ENCODE measurements at places on chromosomes 3 and 15. TPM values are rescaled to one million over a fixed set of nuclear protein-coding genes. Genes with fewer than 3 reads are reported as not detected.

DNA sequence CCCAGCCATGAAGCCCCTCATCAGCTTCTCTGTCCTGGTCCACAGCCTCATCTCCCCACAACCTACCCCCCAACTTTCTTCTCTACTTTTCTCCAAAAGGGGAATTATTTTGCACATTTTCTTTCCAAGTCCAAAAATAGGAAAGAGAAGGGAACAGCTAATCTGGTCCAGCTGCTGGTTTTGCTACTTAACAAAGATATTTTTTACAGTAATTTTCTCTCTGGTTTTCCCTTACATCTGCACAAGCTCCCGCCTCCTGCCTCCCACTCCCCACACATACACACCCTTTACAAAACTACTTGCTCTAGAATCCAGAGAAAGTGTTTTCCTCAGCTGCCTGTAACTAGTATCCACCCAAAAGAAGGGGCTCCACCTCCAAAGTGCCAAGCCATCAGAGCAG lies 177.2 kb downstream of the POLR2M start:
- DNase-seq = no peak

GRCh38 chr3:171187706-171188290 lies 161.3 kb upstream of the SLC2A2 start:
- no peak for DNase-seq

DNA sequence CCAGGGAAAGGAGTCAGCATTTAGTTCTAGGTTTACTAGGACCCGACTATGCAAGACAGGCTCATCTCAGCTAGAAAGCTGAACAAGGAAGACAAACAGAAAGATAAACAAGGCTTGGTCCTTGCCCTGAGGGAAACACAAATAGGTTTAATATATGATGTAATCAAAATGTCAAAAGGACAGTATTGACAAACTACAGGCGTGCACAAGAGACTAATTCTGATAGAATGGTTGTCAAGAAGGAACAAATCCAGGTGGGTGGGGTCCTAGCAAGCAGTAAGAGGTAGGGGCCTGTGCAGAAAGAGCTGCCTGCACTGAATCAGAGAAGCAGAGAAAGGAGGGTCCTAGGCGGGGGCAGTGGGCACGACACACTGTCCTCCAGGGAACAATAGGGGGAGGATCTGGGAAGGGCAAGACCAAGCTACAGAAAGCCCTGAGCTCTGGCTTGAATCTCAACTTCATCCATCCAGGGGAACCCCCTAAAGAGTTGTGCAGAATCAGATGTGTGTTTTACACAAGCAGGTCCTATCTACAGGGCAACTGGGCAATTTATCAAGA lies 23.4 kb downstream of the RFTN1 start:
- DNase-seq = no peak

DNA sequence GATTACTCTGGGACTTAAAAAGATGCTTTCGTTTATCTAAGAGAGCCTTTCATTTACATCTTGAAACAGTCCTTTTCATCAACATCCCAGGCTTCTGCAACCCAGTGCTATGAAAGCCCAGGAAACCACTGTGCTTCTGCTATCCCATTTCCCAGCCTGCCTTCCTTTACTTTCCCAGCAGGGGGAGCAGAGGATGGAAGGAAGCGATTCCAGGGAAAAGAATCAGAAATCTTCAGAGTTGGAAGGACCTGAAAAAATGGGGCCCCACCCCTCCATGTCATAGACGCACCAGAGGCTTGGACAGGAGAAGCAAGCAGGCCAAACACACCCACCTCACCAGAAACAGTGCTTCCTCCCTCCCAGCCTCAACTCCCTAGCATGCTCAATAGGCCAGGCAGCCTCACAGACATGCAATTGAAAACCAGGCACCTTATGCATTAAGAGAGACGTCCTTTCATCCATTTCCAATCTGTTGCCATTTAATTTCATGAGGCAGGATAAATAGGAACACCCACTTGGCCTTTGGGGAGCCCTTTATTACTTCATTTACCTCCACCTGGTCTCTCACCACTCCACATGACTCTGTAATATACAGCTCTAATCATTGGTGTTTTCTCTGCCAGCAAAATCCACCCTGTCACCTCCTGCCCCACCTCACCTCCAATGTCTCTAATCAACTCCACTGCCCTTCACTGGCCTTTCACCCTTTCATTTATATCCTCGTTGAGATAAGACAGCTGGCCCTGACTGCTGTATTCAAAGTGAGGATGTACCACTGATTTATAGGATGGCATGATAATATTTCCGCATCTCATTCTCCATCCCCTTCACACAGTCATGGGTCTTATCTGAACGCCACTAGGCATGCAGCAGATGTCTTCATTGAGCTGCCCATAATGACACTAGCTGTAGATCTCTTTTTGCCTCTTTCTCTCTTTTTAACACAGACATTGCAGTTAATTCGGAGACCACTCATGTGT lies 583.9 kb downstream of the NTRK3 start:
- no peak for DNase-seq

DNA sequence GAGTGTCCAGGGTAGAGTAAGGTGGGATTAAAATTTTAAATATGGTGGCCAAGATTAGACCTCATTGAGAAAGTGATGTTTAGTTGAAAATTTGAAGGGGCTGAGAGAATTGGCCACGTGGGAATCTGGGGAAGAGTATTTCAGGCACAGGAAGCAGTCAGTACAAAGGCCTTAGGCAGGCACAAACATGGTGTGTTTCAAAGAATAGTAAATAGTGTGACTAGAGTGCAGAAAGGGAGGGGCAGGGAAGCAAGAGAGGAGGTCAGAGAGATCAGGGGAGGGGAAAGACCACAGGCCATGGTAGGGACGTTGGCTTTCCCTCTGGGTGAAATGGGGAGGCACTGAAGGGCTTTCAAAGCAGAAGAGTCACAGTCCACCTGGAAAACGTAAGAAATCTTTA lies 36.6 kb upstream of the POMGNT2 start:
- no peak for DNase-seq

GRCh38 chr3:186722457-186722856 lies 5.3 kb downstream of the KNG1 start:
- DNase-seq = no peak

GRCh38 chr3:151890721-151891141 lies 17.3 kb downstream of the SUCNR1 start:
- no peak for DNase-seq

DNA sequence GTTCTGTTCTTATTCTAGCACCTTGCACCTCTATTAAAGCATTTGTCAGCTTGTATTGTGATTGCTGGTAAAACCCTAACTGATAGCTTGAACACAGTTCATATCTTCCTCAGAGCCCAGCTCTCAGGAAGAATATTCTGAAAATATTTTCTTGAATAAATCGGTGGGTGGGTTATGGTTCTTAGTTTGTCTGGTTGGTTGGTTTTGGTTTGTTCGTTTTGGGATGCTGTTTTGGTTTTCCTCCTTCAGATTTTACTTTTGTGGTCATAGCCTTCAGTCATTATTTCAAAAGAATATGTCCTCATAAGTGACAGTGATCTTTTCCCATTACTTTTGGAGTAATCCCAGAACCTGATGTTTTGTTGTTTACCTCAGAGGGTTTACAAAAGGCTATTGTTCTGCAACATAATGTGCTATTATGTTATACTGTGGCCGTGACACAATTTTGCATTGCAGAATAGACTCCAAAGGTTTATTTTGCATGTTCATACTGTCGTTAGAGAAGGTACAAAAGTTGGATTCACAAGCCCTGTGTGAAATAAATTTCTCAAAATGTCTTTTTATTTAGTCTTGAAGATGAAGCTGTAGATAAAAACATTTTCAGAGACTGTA lies 2.7 kb upstream of the TMEM87A start:
- DNase-seq = no peak

- no peak for DNase-seq
Observed at GRCh38 chr15:43511012-43511885, 6.2 kb upstream of the MAP1A start.

DNA sequence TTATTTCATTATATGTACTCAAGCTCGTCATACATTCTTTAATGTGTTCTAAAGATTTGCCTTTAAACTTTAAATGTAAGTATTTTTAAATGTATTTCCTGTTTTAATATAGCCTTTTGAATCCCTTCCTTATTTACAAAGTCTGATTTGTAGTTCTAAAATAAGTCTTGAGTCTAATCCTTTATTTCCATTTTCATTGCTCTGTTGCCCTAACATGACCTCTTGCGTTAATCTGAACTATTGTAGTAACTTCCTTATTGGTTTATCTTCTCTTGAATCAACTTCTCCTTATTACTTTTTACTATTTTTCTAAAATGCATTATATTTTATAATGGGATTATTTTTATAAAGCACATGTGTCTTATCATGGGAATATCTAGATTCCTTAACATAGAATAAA lies 24.0 kb downstream of the KNL1 start:
- no peak for DNase-seq

DNA sequence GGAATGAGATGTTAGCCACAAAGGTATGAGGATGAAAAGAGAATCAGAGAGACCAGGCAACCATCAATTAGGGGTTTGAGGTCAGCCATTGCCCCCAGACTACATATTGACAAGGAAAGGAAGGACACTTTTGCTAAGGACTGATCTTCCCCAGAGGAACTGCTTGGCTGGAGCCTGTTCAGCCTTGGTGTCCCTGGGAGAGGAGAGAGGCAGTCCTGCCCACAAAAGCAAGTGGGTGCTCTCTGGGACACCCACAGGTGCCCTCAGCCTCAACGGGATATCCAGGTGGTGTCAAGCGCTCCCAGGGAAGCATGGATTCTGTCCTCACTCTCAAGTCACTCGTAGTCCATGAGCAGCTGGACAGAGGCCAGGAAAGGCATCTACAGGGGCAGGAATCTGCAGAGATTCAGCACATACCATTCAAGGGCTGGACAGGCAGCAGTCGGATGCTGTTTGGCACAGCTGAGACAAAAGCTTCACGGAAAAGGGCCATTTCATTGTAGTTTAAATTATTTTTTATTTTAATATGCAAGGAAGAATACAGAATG lies 166.2 kb downstream of the UACA start:
- DNase-seq = no peak

DNA sequence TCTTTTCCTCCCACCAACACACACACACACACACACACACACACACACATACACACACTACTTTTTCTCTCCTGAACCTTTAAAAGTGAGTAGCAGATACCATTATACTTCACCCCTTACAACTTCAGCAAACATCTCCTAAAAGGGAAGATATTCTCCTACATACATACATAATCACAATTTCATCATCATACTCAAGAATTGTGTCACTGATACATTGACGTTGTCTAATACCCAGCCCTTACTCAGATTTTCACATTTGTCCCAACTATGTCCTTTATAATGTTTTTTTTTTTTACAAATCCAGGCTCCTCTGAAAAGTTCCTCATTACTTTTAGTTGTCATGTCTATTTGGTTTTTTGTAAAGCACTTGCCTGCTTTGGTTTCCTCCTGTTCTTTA lies 18.5 kb downstream of the ABHD6 start:
- no peak for DNase-seq

DNA sequence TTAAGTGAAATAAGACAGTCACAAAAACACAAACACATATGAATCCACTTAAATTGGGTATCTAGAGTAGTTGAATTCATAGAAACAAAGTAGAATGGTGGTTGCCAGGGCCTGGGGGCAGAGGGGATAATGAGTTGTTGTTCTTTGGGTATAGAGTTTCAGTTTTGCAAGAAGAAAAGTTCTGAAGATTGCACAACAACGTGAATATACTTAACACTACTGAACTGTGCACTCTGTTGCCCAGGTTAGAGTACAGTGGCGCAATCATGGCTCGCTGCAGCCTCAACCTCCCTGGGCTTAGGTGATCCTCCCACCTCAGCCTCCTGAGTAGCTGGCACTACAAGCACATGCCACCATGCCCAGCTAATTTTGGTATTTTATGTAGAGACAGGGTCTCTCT lies 14.9 kb downstream of the GRAMD2A start:
- DNase-seq = no peak

DNA sequence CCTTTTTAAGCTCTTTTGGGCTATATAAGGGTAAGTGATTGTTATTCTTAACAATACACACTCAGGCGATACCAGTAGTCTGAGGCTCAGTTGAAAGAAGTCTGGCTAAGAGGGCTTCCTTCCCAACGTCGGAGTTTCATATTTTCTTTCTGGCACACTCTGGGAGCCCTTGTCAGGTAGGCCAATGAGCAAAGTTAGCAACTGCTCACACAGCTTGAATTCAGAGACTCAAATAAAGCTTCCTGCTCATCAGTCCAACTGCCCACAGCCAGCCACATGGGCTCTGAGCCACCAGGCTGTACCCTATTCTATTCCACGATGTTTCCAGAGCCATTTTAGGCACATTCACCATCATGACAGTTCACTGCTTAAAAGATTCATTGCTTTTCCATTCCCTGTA lies 155.1 kb upstream of the TBL1XR1 start:
- DNase-seq = no peak

DNA sequence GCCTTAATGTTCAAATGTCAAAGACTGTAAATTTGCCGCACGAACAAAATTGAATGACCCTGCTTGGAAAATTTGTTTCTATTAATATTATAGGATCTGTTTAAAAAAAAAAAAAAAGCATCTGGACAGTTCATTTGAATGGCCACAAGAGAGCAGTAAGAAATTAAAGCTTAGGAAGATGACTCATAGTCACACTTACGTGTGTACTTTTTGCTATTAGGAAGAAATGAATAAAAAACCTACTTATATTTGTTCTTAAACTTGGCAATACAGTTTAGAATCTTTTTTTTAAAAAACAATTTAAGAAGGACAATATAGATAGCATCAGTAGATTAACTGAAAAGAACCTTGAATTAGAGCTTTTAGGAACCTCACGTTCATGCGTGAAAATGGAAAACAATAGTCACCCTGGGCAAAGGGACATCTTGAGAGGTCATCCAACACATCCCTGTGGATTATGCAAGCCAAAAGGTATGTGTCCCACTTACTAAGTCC lies 621.8 kb downstream of the MECOM start:
- no peak for DNase-seq

- no peak for DNase-seq
Observed at GRCh38 chr15:64247535-64247905, 84.7 kb upstream of the PPIB start.

GRCh38 chr3:112302150-112302830 lies 8.3 kb upstream of the SLC9C1 start:
- DNase-seq = no peak

GNAT1 gene
- not detected for total RNA-seq

CELSR3 gene
- 6.9 TPM for total RNA-seq

MESP2 gene
- not detected for total RNA-seq

AGTR1 gene
- total RNA-seq = not detected

FETUB gene
- total RNA-seq = not detected

STRIT1 gene
- total RNA-seq = not detected

GABPB1 gene
- total RNA-seq = 32.3 TPM

MAP6D1 gene
- 0.26 TPM for total RNA-seq

RBP2 gene
- not detected for total RNA-seq

Data from T-helper 17 cell (primary cell).